ENCODE measurements at places on chromosomes 13 and 19. TPM values are rescaled to one million over a fixed set of nuclear protein-coding genes. Genes with fewer than 3 reads are reported as not detected.

Gene TMEM255B
- total RNA-seq = 7.7 TPM

DNA sequence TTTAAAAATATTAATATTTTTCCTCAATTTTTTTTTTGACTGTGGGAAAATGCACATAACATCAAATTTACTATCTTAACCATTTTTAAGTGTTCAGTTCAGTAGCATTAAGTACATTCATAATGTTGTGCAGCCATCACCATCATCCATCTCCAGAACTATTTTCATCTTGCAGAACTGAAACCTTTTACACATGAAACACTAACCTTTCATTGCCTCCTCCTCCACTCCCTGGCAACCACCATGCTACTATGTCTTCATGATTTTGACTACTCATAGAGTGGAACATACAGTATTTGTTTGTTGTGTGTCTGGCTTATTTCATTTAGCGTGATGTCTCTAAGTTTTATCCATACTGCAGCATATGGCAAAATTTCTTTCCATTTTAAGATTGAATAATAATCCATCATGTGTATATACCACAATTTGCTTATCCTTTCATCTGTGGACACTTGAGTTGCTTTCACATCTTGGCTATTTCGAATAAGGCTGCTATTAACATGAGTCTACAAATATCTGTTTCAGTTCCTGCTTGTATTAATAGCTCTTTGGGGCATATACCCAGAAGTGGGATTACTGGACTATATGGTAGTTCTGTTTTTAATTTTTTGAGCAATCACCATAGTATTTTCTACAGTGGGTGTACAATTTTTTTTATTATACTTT is 376.4 kb downstream of the MTUS2 start:
- no peak for DNase-seq

Gene ANKRD24
- 3.3 TPM for total RNA-seq

DNA sequence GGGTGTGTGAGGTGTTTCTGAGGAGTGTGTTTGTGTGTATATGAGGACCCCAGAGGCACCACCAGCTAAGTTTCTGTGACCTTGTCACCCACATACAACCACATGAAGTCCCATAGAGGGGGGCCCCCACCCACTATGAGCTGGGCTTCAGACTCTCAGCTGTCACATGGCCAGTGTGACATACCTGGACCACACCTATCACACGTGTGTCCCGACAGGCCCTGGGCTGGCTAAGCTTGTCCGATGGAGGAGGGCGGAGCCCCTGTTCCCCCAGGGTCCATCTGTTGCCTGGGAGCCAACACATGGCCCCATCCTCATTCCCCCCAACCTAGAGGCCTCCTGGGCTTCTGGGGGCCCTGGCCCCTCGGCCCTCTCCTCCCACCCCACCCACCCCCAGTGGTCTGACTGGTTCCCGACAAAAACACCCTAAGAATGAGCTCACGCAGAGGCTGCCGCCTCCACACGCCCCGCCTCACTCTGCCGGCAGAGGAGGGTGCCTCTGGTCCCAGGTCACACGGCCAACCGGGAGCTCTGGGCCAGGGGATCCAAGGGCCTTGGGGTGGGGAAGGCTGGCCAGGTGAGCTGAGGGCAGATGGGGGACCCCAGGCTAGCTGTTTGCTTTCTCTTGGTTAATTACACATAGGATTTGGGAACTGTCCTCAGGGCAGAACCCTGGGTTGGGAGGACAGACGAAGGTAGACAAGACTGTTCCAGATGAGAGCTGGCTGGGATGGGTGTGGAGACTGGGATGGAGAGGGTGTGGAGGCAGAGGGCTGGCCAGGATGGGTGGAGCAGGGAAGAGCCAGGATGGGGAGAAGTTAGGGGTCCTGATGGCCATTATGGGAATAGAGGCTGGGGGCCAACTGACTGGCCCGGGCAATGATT is 4.3 kb downstream of the KLC3 start:
- peak; percentile 30 for DNase-seq

- peak; percentile 32 for DNase-seq
These were observed 9.9 kb upstream of the PLA2G4C start for GRCh38 chr19:48120505-48120904.

DNA sequence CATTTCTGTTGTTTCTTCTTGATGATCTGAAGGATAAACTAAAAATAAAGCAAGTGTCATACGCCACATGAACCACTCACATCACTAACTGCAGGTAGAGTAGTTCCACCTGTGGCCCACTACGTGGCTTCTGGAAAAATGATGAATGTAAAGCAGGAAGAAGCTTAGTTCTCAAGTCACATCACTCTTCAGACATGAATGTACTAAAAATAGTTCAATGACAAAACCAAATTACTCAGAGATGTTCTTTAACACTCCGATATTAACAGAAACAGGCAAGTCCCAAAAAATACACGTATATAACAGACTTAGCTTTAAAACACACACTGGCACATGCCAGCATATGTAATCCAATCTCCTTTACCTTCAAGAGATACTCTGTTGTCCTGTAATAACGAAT is 21.6 kb downstream of the RAB20 start:
- DNase-seq = no peak

- peak; percentile 69 for DNase-seq
These were observed 3.7 kb upstream of the CSNK1A1L start for GRCh38 chr13:37109051-37109678.

DNA sequence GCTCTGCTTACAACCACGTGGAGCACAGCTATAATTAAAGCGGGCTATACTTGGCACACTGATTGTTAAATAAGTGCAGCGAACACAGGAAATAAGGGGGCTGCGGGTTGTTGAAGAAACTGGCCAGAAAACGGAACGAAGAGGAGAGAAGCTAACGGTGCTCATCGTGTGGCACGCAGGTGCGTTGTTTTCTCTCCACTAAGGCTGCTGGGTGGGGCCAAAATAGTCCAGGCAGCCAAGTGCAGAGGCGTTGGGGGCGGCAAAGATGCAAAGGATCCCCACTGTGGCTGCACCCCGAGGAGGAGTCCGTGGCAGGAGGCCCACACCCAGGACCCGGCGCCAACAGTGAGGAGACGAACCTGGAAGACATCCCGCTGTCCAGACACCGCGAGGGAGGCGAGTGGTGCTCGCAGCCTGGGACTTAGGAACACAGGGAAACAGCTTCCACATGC is 8.1 kb upstream of the ARL11 start:
- peak; percentile 22 for DNase-seq

- peak; percentile 50 for DNase-seq
These were observed 653 bp downstream of the MVB12A start for GRCh38 chr19:17420475-17420924.

- DNase-seq = no peak
These were observed 34.3 kb downstream of the LAIR2 start for GRCh38 chr19:54536956-54537355.

GRCh38 chr13:100675661-100676129 is 1.1 kb upstream of the TMTC4 start:
- DNase-seq = peak; percentile 16

Gene RASGRP4
- not detected for total RNA-seq

GRCh38 chr19:49489601-49490167 is 2.3 kb downstream of the RPL13A start:
- DNase-seq = peak; percentile 52

DNA sequence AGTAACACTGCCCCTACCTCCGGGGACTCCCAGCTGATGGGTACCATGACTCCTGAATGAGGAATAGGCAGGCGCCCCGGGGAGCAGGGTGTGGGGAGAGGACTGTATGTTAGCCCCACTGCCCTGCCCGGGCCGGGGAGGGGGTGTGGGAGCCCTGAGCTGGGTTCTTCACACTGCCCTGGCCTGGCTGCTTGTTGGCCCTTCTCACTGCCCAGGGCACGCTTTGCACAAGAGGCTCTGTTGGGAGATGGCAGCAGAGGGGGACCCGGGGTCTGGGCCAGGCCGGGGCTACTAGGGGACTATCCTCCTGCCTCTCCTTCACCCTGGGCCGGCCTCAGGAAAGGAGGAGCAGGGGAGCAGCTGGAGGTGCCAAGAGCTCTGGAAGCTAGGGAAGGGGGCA is 19.3 kb upstream of the KCTD15 start:
- no peak for DNase-seq

GRCh38 chr19:53586277-53586691 is 45.5 kb upstream of the DPRX start:
- no peak for DNase-seq

Measured in GM23248 (cell line).